Psoas muscle (tissue), 8 donors: ENCODE measurements at places on chromosomes 6 and 20. TPM values are rescaled to one million over a fixed set of nuclear protein-coding genes. Genes with fewer than 3 reads are reported as not detected.

DNA sequence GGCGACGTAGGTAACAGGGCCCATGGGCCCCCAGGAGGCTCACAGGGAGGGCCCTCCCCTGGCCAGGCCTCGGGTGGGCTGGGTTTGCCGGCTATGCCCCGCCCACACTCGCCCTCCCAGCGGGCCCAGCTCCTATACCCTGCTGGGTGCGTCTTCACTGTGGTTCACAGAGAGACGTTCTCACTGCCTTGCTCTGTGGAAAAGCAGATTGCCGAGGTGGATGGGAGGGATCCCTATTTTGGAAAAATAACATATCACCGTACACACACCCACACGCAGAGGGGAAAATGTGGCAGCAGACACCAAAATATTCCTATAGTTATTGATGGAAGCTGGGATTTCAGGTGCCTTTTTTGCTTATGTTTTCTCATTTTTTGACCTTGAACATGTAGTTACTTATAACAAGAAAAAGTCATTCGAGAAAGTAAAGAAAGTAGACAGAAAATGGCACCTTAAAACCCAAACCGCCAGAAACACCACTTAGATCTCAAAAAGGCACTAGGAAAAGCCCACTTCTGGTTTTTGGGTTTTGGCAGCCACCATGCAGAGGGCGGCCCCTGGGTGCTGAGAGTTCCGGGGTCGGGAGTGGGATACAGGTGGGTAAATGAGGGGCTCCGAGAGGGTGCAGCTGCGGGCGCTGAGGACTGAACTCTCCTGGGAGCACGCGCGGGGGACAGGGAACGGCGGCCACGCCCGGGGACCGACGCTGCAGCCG lies 49.4 kb downstream of the TMEM242 start:
- no peak for DNase-seq

Gene HSPA1L
- 2.5 TPM for total RNA-seq

GRCh38 chr6:14121936-14122344 lies 4.4 kb downstream of the CD83 start:
- no peak for DNase-seq

GRCh38 chr6:79862126-79862525 lies 85.2 kb downstream of the ELOVL4 start:
- no peak for DNase-seq

Gene BHLHE23
- not detected for total RNA-seq

Gene MMUT
- 22.1 TPM for total RNA-seq

Gene GNMT
- 0.74 TPM for total RNA-seq

Gene LIN28B
- total RNA-seq, result not detected

DNA sequence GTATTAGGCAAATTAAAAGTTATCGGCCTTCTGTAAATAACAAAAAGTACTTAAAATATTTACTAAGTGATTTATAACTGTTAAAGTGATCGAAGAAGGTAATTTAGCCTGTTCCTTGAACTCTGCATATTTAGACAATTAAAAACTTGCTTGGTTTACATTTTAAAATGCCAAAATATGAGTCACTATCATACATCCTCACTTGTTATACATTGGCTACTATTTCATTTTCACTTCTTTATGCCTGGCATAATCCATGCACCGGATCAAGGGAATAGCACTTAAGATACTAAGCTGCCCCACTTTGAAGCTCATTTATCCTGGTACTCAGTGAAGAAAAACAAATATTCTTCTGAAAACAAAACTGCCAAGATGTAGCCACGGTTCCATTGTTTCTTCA lies 344.6 kb downstream of the UBE3D start:
- no peak for DNase-seq

- no peak for DNase-seq
These were observed 19.0 kb upstream of the PRND start for GRCh38 chr20:4702562-4703280.

- no peak for DNase-seq
These were observed 9.4 kb upstream of the NANP start for GRCh38 chr20:25632940-25633790.
